GM19239 (cell line): ENCODE measurements at places on chromosomes 5 and 9.

- DNase-seq = no peak
These were observed 24.3 kb downstream of the THBS4 start for GRCh38 chr5:80059354-80059980.

- DNase-seq = no peak
These were observed 216.5 kb downstream of the IRX2 start for GRCh38 chr5:2534970-2535369.

DNA sequence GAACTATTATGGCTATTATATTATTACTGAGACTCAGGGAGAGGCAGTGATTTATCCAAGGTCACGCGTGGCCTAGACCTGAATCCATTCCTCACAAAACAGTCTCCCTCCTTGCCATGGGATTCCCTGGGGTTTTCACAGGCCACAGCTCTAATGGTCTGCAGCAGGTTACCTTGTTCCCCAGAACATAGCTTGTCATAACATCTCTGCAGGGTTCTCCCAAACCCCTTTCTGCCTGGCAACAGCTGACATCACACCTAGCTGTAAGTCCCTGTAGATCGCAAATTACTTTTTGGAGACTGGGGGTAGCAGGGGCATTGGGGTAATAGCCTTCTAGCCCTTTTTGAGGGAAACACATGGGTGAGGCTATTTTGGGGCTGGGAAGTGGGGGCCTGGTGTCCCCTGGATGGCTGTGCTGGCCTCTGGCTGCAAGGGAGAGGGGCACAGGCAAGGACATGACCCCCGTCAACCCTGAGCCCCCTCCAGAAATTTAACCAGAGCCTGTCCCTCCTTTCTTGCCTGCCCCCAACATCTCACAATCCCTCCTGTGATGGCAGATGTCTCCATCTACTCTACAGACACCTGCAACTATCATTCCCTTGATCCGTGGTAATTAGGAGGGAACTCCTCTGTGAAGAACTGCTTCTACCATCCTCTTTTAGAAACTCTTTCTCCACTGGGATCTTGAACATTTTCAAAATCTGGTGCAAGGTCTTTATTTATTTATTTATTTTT lies 1.3 kb downstream of the CD74 start:
- DNase-seq = no peak

- DNase-seq = no peak
These were observed 34.0 kb downstream of the ADAM19 start for GRCh38 chr5:157541447-157542118.

GRCh38 chr5:84816746-84817547 lies 432.3 kb upstream of the EDIL3 start:
- no peak for DNase-seq

DNA sequence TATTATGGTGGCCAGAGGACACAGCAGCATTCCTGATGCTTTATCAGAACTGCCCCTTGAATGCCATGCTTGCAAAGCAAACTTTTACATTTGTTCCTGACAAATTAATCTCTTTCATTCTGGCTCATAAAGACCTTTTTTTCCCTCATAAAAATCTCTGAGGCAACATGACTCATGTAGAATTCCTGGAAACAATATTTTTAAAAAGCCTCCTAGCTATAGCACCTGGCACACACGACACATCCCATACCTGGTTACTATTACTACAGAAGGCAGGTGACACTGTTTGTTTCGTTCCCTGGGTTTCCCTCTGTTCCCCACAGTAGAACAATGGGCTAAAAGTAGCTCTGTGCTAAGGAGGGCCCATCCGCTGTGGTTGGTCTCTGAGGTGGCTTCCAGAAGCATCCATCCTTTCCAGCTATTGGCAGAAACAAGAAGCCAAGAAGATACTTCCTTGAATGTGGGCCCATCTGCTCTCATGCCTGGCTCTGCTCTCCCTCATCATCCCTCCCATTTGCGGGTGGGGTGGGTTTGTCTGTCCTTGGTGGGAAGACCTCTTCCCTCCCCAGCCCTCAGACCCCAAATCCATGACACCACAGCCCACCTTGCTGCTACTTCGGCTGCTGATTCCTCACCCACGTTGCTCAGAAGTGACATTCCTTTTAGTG lies 59.1 kb downstream of the GALNT12 start:
- no peak for DNase-seq

DNA sequence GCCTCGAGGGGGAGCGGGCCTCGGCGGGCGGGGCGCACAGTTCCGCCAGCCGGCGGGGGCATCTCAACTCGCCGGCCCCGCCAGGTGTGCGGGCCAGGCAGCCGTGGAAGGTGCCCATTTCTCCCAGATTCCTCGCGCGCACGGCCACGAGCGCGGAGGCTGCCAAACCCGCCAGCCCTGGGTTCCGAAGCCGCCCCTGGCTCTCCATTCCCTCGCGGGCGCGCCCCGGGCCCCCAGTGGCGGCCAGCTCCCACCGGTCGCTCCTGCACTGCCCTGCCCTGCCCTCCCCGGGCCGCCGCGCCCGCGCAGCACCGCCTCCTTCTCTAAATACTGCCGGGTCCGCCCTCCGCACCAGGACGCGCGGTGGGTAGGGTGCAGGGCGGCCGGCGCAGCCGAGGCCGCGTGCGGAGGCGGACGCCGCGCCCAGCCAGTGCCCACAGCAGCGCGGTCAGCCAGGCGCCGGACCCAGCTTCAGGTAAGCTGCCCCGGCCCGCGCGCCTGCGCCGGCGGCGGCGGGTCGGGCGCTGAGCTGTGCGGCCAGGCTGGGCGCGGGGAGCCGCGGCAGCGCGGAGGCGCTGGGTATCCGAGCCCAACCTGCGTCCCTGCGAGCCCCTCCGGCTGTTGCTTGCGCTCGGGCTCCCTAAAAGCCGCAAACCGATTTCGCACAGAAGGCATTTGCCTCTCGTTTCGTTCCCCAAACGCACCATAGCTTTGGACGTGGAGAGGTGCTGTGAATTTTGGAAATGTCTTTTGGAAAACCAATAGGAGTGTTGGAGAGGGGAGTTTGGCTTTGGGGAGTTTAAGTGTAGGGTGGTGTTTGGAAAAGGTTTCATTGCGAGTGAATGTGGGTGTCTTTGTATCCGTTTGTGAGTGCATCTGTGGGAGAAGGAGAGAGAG lies at the start of gene TMEM171:
TSS of gene TMEM171 (plus strand) at position 354 of the 897 bp plus-strand sequence. CDS start 2,799 bp downstream, outside the sequence.
- no peak for DNase-seq

DNA sequence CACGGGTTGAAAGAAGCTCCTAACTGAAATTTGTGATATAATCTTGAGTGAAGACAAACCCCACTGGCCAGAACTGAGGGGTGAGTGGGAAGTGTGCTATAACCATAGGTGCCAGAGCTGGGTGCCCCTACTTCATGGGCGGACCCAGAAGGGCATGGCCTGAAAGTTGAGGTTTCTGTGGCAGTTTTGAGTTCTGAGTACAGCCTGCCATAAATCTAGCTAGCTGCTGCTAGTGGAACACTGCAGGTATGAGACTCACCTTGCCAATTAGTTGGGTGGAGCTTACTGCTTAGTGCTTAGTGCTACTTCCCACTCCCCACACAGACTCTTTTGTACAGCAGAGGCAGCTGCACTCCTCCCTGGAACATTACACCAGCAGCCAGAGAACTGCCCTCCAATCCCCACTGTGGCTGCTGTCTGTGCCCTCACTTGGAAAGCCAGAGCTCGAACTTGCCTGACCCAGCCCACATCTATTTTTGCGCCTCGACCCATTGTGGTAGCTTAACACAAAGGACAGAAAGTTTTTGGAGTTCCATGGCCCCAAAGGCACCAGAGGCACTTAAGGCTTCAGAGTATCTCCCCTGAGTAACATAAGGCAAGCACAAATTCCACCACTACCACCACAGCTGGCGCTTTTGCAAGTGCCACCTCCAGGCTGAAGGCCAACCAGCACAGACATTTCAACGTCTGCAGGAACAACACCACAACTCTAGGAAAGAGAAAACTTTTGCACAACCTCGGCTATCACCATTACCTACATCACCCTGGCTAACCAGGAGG lies 27.1 kb upstream of the PTGER4 start:
- DNase-seq = no peak

GRCh38 chr9:132176338-132176737 lies 14.5 kb downstream of the NTNG2 start:
- no peak for DNase-seq

GRCh38 chr5:23139338-23140171 lies 286.4 kb upstream of the CDH12 start:
- no peak for DNase-seq

GRCh38 chr9:92645041-92645440 lies 24.9 kb downstream of the IPPK start:
- no peak for DNase-seq

GRCh38 chr5:84058561-84058960 lies 326.1 kb downstream of the EDIL3 start:
- no peak for DNase-seq
